Amniotic stem cell (primary cell): ENCODE measurements at places on chromosomes 11 and 22.

GRCh38 chr11:132475026-132475425, 1057.3 kb downstream of the OPCML start:
- DNase-seq, result no peak

- no peak for DNase-seq
These were observed 130.7 kb upstream of the RCN1 start for GRCh38 chr11:31960126-31960525.

GRCh38 chr22:44330744-44331660, 18.3 kb upstream of the SHISAL1 start:
- no peak for DNase-seq

GRCh38 chr11:75014129-75014528, 25.4 kb downstream of the NEU3 start:
- DNase-seq, result peak; percentile 12

- no peak for DNase-seq
These were observed 432.7 kb downstream of the TBC1D22A start for GRCh38 chr22:47195156-47195483.

- no peak for DNase-seq
These were observed 487.3 kb downstream of the INSC start for GRCh38 chr11:15602047-15602446.

GRCh38 chr11:108608548-108608947, 15.0 kb upstream of the EXPH5 start:
- no peak for DNase-seq

DNA sequence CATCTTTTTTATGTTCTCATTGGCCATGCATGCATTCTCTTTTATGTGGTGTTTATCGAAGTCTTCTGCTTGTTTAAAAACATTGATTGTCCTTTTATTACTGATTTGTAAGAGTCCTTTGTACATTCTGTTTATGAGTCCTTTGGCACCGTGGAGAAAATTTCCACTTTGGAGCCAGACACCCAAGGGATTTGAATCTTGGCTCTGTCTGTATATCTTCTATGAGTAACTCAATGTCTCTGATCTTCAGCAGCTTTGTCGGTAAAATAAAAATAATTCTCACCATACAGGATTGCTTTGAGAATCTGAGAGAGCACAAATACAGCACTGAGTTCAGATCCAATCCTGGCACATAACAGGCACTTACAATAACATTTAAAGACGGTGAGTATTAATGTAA, 12.8 kb upstream of the SORL1 start:
- no peak for DNase-seq

DNA sequence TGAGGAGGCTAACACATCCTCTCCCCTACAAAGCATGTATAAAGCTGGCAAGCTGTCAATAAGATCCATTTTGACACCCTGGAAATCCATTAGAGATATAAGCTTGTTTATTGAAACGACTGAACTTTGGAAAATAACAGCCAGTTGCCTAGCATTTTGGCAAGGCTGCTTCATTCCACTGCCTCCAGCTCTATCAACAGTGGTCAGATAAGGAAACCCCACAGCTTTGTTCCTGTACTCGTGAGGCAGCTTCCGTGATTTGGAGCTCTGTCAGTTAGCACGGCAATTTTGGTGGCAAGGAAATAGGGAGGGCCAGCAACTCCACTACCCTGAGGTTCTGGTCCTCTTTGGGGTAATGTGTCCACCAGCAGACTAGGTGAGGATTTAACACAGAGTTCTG, 2.0 kb upstream of the OR51S1 start:
- DNase-seq, result no peak

GRCh38 chr11:64224891-64225607, 937 bp downstream of the TRPT1 start:
- DNase-seq, result no peak

- no peak for DNase-seq
These were observed 3.4 kb downstream of the YPEL4 start for GRCh38 chr11:57646194-57646798.

GRCh38 chr22:47325249-47325648, 562.8 kb downstream of the TBC1D22A start:
- DNase-seq, result no peak

- DNase-seq, result no peak
These were observed 161.2 kb upstream of the GRIA4 start for GRCh38 chr11:105448703-105449079.

DNA sequence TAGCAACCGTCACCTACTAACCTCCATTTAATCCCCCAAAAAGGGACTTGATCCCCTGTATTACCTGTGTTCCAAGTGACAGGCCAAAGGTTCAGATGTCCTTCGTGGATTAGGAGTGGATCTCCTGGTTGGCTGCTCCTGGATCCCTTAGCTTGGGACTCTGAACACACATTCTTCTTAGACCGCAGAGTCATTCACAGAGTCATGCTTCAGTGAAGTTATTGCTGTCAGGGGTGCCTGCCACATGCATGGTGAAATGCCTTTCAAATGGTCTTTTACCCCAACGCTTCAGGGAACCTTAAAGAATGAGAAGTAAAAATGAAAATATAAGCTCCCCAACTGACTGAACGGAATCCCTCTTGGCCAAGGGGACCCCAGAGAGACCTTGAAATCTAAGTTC, 49.1 kb downstream of the ADAMTS8 start:
- DNase-seq, result no peak

DNA sequence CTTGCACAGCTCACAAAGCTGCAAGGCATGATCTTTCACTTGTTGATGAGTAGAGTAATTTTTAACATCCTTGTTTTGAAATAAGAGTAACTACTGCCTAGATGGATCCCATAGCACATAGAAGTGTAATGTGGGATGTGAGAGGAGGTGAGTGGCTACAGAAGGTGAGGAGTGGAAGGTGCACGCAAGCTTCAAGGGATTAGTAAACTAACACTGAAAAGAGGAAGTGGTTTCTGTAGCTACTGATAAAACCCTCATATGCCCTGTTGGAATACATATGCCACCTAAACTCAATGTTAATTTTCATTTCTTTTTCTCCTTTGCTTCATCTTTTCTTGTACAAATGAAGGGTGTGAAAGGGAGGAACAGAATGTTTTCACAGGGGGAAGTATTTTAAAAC, 22.0 kb upstream of the CTSC start:
- DNase-seq, result no peak

DNA sequence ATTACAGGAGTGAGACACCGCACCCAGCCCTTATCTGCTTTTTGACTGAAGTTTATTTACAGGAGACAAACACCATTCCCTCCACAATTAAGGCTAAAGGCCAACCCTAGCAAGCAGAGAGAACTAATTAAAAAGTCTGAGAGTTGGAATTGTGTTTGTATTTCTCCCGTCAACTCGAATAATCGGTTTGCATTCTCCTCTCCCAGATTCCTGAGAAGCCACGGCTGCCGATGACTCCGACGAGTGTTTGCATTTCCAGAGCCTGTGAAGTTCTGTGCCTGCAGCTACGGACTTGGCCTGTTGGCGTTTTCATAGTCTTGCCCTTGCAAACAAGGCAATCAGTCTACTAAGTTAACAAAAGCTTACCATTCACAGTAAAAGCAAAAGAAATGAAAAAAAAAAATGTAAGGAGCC, 73.2 kb upstream of the NUP50 start:
- DNase-seq, result no peak

GRCh38 chr22:28903729-28904128, 20.4 kb downstream of the ZNRF3 start:
- no peak for DNase-seq

DNA sequence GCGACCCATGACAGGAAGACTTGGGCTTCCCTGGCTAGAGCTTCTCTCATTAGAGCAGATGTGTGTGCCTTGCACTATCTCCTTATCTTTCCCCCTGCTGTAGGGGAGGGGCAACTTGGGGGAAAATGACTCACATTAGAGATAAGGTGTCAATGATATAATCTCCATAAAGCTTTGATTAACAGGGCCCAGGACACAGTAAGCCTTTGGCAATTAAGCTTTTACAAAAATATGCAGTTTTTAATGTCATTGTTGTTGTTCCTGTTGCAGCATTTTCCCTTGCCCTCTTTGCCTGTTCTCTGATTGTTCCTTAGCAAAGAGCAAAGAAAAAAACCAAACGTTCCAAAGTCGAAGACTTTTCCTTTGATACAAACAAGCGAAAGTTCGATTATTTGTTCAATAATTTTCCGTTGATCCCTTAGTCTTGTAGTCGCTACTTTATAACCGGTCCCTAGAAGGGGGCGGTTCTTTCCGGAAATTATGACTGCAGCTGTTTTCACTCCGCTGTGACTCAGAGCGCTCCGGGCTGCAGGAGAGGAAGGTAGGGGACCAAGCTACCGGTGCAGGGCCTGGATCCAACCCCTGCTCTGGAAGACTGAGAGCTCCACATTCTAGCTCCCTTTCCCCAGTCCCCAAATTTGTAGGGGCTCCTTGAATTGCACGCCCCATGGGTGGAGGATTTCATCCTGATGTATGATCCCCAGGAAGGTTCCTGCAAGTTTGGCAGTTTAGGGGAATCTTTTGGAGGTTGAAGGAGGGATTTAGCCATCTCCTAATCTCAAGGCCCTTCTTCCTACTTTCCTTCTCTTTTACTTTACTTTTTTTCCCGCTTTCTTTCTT, at the start of gene VWA5A:
VWA5A (plus strand) TSS at position 509 of the 840 bp plus-strand sequence. CDS start 2,062 bp downstream, outside the sequence.
- DNase-seq, result peak; percentile 64

DNA sequence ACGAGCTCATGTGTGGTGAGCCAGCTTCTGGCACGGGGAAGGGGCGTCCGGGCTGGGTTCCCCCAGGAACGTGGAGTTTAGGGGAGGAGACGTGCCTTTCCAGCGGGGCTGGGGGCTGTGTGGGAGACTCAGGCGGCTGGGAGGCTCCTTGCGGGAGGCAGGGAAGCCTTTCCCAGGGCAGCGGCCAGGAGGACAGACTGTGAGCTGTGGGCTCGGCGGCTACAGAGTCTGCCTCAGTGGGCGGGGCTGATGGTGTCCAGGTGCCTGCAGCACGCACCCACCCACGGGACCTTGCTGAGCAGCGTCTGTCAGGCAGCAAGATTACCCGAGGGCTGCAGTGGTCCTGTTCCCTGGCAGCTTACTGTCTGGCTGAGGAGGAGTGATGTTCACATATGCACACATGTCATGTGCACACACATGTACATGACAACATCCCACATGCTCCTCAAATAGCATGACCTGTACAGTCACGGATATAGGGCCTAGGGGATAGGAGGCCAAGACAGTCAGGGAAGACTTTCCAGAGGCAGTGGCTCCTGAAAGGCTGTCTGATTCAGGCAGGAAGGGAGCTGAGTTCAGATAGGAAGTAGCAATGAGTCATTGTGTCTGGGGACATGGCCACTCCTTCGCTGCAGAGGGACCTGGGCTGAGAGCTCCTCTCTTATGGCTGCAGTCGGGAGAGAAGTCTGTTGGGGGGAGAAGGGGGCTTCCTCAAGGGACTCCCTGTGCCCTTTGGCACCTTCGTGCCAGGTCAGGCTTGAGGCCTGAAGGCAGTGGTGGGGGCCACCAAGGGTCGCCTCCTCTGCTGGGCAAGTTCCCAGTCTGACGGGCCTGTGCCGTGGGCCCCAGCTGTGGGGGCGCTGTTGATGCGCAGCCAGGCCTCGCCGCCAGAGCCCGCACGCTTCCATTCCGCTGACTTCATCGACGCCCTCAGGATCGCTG, 23.3 kb upstream of the PPP6R3 start:
- peak; percentile 25 for DNase-seq

GRCh38 chr22:39219071-39220039, 25.4 kb downstream of the PDGFB start:
- DNase-seq, result no peak

- no peak for DNase-seq
These were observed 61.4 kb upstream of the FADD start for GRCh38 chr11:70141486-70142220.

DNA sequence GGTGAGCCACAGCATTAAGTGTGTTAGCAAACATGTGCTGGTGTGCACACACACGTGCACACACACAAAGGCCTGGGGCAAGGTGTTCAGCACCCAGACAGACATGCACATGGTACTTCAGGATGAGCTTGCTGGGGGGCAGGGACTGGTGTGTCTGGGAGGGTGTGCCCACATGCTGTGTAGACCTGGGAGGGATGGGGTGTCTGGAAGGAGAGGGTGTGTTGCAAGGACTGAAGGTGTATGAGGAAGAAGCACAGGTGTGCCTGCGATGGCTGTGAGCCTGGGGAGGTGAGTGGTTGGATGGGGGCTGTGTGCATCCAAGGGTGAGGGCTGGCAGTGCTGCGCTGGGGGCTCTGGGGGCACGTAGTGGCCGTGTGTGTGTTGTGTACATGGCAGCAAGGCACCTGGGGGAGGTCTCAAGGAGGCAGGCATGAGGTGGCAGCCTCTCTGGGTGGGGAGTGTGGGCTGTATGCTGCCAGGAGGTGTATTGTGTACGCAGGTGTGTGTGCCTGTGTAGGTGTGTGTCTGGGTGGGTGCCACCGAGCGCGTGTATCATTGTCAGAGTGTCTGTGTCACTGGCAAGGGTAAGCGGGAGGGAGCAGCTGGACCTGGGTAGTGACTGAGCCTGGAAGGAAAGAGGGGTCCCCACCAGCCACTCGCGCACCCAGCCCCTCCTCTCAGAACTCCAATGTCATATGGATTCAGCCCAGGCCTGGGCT, 2.2 kb downstream of the NRXN2 start:
- DNase-seq, result no peak
